ENCODE measurements at places on chromosomes 2 and 18.

DNA sequence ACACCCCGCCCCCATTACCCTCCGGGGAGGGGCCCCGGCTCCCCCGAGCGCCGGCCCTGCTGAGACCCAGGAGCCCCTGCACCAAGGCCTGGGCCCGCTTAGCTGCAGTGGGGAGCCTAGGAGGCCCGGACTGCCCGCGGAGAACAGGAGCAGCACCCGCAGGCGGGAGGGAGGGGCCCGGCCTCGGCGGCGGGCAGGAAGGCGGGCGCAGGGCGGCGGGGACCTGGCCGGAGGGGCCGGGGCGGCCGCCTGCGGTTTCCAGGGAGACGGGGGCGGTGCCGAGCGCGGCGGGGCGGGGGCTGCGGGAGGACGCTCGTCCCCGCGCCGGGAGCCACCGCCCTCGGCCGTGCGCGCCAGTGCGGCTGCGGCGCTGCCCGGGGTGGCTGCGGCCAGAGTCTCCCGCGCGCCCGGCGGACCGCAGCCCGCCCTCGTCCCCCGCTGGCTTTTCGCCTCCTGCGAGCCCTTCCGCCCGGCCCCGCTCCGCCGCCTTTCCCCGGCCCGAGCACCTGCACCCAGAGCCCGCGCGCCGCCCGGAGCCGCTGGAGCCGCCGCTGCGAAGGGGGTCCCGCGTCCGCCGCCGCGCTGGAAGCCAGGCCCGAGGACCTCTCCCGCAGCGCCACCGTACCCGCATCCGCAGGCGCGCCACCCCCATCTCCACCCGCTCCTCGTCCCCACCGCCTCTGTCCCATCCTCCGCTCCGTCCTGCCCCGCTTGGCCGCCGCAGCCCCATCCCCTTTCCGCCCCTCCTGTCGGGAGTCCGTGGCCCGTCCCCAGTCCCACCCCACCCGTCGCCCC lies 17.2 kb downstream of the GPC1 start:
- DNase-seq = no peak

DNA sequence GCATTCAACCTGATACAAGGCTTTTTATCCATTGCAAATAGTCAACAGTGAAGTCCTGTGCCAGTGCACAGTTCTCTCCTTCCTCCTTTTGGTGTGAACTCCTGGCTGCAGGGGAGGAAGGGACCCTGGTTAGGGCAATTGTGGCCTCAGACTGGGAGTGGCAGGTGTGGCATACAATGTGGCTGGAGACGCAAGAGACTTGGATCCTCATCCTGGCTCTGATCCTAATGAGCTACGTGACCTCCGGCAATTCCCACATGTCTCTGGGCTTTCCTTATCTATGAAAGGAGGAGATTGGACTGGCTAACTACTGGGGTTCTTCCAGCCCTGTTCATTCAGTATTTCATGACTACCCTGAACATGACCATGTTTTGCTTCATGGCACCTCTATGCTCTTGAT lies 10.5 kb upstream of the IL1A start:
- DNase-seq = no peak

GRCh38 chr18:31606265-31606664 lies 14.6 kb downstream of the TTR start:
- DNase-seq = no peak

DNA sequence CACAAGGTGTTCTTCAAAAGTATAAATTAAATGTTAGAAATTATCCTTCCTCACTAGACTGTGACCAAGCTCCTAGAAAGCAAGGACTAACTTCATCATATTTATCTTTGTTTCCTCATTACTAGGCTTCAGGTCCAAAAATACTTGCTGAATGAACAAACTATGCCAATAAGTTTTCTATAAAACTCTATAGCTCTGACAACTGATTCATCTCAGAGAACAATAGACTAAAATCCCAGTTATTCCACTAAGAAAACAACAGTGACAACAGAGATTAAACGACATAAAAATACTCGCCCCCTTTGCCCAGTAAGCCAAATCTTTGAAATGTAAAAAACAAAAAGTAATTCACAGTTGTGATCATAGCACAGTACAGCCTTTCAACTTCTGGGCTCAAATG lies 13.6 kb downstream of the TLK1 start:
- DNase-seq = no peak

DNA sequence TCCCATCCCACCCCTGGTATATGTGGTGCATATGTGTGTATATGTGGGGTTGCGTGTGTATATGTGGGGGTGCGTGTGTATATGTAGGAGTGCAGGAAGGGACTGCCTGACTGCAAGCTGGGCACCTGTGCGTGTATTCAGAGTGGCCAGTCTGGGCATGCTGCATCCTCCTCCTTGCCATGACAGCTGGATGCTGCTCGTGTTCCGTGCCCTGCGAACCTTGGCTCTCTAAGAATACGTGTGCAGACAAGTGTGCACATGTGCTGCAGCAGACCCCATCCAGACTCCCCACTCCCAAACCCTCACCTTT lies 222.1 kb downstream of the CELF4 start:
- no peak for DNase-seq

- DNase-seq = no peak
These were observed 40.5 kb upstream of the RTN4 start for GRCh38 chr2:55090702-55091101.

- DNase-seq = no peak
These were observed 831.7 kb downstream of the RNF144A start for GRCh38 chr2:7748717-7749415.

- DNase-seq = no peak
These were observed 330.0 kb upstream of the PKDCC start for GRCh38 chr2:41717839-41718238.

DNA sequence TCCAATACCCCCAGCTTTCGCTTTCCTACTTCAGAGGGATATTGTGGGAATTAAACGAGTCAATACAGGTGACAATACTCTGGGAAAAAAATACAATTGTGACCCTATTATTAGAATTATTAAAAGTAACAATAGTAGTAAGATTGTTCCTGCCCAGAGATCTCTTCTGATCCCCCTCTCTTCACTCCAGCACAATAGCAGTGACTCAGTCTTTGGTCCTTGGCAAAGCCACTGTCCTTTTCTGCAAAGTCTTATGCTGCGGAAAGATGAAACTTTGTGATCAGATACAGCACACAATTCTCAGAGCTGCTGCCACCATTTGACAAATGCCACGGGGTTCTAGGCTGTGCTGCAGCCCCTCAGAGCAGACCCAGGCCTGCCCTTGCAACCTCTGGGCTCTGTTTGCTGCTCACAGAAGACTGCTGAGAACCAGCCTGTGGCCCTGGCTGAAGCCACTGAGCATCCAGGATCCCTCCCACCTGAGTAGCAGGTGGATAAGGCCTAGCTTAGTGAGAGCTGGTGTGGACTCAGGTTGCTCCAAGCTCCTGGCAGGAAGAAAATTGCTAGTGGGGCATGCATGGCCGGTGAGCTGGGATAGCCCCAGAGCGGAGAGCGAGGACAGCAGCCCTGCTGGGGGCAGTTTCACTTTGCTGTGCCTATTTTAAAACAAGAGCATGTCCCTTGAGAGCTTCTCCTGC lies 60.1 kb upstream of the ROCK2 start:
- DNase-seq = no peak

- no peak for DNase-seq
These were observed 89.1 kb upstream of the RTN4 start for GRCh38 chr2:55139305-55139704.

GRCh38 chr2:22879009-22879863 lies 505.7 kb upstream of the KLHL29 start:
- DNase-seq = no peak

- no peak for DNase-seq
These were observed 29.0 kb upstream of the PTPN4 start for GRCh38 chr2:119730671-119731177.

DNA sequence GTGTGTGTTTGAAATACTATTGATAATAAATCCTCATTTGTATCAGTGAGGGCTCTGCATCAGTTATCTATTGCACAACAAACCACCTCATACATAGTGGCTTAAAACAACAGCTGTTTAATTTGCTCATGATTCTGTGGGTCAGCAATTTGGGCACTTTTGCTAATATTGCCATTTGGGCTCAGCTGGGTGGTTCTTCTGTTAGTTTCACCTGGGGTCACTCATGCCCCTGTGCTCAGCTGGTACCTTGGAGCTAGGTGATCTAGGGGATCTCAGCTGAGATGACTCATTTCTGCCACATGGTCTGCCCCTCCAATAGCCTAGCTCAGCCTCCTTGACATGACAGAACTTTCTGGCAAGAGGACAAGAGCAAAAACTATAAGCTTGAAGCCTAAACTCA lies 126.3 kb downstream of the LYPD6B start:
- DNase-seq = no peak

GRCh38 chr2:109129921-109130722 lies 1.1 kb downstream of the SH3RF3 start:
- DNase-seq = peak; percentile 21

DNA sequence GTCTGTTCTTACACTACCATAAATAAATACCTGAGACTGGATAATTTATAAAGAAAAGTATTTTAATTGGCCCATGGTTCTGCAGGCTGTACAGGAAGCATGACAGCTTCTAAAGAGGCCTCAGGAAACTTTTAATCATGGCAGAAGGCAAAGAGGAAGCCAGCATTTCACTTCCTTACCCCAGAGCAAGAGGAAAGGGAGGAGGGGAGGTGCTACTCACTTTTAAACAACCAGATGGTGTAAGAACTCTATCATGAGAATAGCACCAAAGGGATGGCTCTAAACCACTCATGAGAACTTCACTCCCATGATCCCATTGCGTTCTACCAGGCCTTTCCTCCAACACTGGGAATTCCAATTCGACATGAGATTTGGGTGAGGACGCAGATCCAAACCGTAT lies 344.4 kb upstream of the SLC39A10 start:
- DNase-seq = no peak

DNA sequence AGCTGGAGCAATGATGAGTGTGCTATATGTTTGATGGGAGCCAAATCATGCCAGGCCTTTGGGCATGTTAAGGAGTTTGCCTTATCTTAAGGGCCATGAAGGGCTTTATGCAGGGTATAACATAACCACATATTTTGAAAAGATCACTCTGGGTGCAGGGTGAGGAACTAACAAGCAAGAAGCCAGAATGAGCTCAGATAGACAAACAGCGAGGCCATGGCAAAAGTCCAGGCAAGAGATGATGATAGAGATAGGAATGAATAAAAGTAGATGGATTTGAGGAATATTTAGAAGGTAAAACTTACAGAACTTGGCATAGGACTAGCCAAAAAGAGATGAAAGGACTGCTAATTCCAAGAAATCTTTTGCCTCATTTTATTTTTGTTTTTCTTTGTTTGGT lies 6.7 kb downstream of the GALNT3 start:
- DNase-seq = no peak

GRCh38 chr18:24009651-24010333 lies 4.8 kb upstream of the TTC39C start:
- DNase-seq = no peak

- DNase-seq = no peak
These were observed 43.6 kb downstream of the SPRED2 start for GRCh38 chr2:65388596-65389390.

GRCh38 chr2:2044269-2045057 lies 286.6 kb downstream of the MYT1L start:
- no peak for DNase-seq

DNA sequence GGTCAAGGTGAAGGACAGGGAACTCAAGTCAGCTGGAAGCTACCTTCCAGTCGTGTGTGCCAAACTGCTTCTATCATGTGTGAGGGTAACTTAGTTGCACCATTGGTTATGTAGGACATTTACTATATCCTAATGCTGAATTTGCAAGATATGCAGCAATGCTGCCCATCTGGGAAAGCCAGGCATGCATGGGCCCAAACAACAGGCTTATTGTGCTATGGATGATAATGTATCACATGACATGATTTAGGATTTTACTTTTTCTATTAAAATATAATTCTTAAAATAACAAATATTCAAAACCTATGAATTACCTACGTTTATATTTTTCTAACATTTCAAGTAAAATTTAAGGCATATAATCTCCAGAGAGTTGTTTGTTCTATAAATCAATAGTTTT lies 35.9 kb downstream of the B4GALT6 start:
- DNase-seq = no peak

GRCh38 chr2:179247318-179248023 lies 17.2 kb downstream of the SESTD1 start:
- no peak for DNase-seq

DNA sequence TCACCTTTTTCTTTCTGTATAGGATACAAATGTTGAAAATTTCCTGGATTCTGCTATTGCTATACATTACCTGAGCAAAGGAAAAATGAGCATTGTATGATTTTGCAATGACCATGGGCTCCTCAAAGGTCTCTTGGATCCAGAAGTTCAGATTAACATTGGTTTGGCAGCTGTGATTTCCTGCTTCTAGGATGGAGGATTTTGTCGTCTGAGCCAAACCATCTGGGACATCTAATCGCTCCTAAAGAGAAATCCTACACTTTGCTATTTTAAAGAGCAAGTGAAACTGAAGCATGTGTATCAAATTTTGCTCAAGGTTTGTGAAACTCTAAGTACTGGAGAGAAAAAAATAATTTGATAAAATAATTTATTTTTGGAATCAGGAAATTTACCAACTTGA lies 115.1 kb upstream of the ST6GAL2 start:
- DNase-seq = no peak

- DNase-seq = no peak
These were observed 35.4 kb upstream of the LYPD6B start for GRCh38 chr2:149002891-149003740.

GRCh38 chr2:168976034-168976654 lies 55.0 kb downstream of the ABCB11 start:
- DNase-seq = no peak

- no peak for DNase-seq
These were observed 6.6 kb upstream of the RPL31 start for GRCh38 chr2:100995309-100996075.

GRCh38 chr2:217597681-217598080 lies 405.1 kb downstream of the TNS1 start:
- DNase-seq = no peak

- DNase-seq = no peak
These were observed 101.5 kb downstream of the NCOA1 start for GRCh38 chr2:24592441-24593100.

GRCh38 chr2:152055366-152056108 lies 43.3 kb downstream of the CACNB4 start:
- no peak for DNase-seq

DNA sequence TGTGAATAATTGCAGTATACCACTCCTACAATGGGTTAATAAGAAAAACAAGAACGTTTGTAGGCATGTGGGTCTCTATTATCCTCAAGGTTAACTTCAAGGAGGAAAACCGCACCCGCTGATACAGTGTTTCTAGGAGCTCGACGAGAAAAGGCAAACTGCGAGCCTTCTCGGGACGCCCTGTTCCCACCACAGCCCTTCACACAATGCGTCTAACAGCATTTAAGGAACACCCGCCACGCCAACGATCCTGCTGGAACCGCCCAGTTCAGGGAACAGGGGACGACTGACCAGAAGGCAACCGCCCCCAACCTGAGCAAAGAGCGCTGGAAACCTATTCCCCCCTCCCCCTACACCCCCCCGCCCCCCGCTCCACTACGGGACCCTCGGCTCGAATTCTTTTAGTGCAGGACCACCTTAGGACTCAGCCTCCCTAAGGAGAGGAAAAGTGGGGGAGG lies 710 bp upstream of the TMSB10 start:
- DNase-seq = peak; percentile 51

GRCh38 chr2:112583497-112584133 lies 794 bp upstream of the CHCHD5 start:
- DNase-seq = no peak

GRCh38 chr18:54117853-54118773 lies 106.4 kb downstream of the MBD2 start:
- no peak for DNase-seq

Measured in stimulated activated CD4-positive, alpha-beta T cell treated with anti-CD3 and anti-CD28 coated beads, Interleukin-2, amount 100 ng/mL, for 24 hours (primary cell).